Ovary (tissue), 10 donors: ENCODE measurements at places on chromosomes 2 and 18. TPM values are rescaled to one million over a fixed set of nuclear protein-coding genes. Genes with fewer than 3 reads are reported as not detected.

The CPS1 gene
- polyA plus RNA-seq, result 1.9 TPM

The RGPD3 gene
- 0.15 TPM for polyA plus RNA-seq

The ASAP2 gene
- polyA plus RNA-seq, result 15.5 TPM

The SCLY gene
- 18.0 TPM for polyA plus RNA-seq

The AGXT gene
- 0.04 TPM for polyA plus RNA-seq

The SOX11 gene
- not detected for polyA plus RNA-seq

The KIF1A gene
- polyA plus RNA-seq, result 0.85 TPM

The CDCA7 gene
- polyA plus RNA-seq, result 2.5 TPM

The SCG2 gene
- polyA plus RNA-seq, result 2.0 TPM

The CDH19 gene
- 0.76 TPM for polyA plus RNA-seq

The REL gene
- 6.1 TPM for polyA plus RNA-seq

The SULT1C4 gene
- polyA plus RNA-seq, result 47.1 TPM

The BOLL gene
- not detected for polyA plus RNA-seq

The ASB18 gene
- polyA plus RNA-seq, result not detected

The ALPI gene
- not detected for polyA plus RNA-seq
